ENCODE measurements at places on chromosomes 13 and 19.

- no peak for DNase-seq
Observed at GRCh38 chr13:109385242-109385560, 401.2 kb downstream of the IRS2 start.

GRCh38 chr19:11227195-11227886 lies 12.1 kb upstream of the ANGPTL8 start:
- no peak for DNase-seq

DNA sequence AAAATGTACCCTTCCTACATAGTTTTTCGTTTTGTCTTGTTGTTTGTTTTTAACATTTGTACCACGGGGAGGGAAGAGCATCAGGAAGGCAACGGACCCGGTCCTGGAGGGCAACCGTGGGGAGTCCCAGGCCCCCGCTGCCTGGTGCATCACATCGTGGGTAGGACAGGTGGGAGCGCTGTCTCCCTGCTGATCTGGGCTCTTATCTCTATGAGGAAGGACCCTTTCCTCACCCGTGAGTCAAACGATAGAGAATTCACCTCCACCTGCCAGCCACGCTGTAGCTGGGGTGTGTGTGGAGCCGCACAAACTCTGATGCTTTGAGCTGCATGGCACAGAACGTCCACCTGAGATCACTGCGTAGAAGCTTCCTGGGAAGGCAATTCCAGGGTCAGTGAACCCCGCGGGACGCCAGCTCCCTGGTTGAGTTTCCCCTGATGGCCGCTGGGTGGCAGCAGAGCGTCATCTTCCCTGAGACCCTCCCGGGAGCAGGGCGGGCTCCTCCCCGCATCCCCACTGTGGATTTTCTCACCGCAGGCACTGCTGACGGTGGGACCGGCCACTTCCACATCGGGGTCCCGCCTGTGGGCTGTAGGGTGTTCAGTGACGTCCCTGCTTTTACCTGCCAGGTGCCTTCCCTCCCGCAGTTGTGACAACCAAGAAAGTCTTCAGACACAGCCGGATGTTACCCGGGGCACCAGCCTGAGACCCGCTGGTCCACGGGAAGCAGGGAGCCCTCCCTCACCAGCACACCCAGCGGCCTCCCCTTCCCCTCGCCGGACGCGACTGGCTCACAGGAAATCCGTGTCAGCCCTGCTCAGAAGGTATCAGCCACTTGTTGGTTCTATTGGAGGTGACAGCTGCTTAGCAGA lies 54.7 kb downstream of the ZNF787 start:
- peak; percentile 63 for DNase-seq

- no peak for DNase-seq
Observed at GRCh38 chr13:80117515-80117914, 223.4 kb downstream of the SPRY2 start.

DNA sequence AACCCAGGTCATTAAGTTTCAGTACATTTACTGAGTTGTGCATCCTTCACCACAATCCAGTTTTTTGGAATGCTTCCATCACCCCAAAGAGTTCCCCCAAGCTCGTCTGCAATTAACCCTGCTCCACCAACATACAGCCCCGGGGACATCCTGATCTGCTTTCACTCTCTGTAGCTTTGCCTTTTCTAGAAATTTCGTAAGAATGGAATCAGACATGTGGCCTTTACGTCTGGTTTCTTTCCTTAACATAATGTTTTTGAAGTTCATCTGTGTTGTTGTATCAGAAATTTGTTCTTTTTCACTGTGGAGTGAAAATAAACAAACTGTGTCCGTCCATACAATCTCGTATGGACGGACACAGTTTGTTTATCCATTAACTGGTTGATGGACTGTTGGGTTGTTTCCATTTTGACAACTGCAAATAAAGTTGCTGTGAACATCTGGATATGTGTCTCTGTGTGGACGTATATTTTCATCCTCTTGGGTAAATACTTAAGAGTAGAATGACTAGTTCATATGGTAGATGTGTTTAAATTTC lies 2.9 kb downstream of the KLHL26 start:
- no peak for DNase-seq

All from immature natural killer cell (primary cell).